ENCODE measurements at places on chromosomes 6 and 20.
A peak's percentile ranks its signal among the peaks of the same experiment; 100 is the strongest.

- no peak for DNase-seq
Measured at GRCh38 chr20:47672886-47673670, 112.2 kb downstream of the SULF2 start.

DNA sequence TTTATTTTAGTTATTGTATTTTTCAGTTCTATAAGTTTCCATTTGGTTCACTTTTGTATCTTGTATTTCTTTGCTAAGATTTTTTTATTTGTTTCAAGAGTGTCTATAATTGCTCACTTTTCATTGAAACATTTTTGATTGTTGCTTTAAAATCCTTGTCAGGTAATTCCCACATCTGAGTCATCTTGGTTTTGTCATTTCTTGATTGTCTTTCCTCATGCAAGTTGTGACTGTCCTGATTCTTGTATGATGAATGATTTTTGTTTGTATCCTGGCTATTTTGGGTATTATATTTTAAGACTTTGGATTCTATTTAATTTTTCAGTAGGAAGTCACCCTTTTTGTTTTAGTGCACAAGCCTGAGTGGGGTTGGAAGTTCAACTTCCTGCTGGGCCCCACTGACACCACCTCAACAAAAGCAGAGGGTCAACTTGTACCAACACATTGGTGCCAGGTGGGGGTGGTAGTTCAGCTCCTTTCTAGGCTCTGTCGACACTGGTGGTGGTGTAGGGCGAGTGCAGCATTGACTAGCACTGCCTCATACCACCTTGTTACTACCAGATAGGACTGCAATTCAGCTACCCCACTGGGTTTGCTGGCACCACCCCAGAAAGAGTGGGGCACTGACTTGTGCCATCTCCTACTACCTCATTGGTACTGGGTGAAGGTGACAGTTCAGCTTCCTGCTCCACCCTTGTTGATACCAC is 8.8 kb downstream of the RSPH3 start:
- DNase-seq: no peak

DNA sequence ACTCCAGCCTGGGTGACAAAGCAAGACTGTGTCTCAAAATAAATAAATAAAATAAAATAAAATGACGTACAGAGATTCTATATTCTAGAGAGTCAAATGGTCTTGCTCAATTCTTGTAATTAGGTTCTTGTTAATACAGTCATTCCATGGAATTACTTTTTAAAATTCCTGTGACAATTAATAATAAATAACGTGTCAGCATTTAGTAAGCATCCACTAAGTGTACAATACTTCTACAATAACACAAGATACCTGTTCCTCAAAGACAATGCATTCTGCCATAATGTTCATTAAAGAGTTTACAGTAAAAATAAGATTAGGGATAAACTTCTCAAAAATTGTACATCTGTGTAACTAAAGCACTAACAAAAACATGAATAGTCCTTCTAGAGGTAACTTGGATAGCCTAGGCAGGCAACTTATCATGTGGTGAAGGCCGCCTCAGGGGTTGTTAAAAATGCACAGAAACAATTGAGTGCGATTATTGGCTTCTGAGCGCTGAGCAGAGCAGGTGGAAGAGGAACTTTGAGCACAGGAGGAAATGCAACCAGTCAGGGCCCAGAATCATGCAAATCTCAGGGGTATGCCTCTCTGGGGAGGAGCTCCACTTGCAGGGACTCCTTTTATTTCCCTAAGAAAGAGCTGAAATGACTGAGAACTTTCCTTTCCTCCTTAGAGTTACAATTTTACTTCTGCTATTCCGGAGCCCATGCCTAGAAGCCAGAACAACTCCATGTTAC is 37.1 kb downstream of the QRSL1 start:
- no peak for DNase-seq

- no peak for DNase-seq
Measured at GRCh38 chr20:62367633-62368391, 700 bp upstream of the LAMA5 start.

- DNase-seq: no peak
Measured at GRCh38 chr20:23123886-23124285, 37.8 kb upstream of the CD93 start.

- no peak for DNase-seq
Measured at GRCh38 chr6:144769142-144769541, 484.0 kb downstream of the UTRN start.

- no peak for DNase-seq
Measured at GRCh38 chr6:131936156-131936555, 15.0 kb downstream of the CCN2 start.

DNA sequence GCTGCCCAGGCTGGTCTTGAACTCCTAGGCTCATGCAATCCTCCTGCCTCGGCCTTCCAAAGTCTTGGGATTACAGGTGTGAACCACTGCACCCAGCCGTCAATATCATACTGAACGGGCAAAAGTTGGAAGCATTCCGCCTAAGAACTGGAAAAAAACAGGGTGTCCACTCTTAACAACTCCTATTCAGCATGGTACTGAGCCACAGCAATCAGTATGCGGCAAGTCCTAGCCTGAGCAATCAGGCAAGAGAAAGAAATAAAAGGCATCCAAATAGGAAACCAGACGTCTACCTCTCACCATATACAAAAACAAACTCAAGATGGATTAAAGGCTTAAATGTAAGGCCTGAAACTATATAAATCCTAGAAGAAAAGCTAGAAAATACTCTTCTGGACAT is 83.1 kb downstream of the FKBP5 start:
- DNase-seq: no peak

GRCh38 chr6:130366107-130367005 is 539 bp downstream of the TMEM200A start:
- peak; percentile 0 for DNase-seq

DNA sequence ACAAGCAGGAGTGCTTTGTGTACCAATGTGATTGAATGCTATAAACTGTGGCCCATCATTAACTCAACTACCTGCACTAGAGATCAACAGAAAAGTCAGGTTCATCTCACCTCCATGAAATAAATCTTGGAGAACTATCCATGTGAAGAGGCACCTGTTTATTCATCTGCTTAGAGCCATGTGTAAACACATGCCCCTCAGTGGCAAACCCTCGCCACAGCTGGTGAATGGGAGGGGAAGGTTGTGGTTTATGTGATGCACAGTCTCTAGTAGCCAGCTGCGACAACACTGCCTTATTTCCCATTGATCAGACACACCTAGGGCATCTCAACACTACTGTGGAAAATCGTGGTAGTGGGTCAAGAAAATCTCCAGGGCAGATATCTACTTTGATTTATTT is 640.2 kb downstream of the PTPRT start:
- no peak for DNase-seq

DNA sequence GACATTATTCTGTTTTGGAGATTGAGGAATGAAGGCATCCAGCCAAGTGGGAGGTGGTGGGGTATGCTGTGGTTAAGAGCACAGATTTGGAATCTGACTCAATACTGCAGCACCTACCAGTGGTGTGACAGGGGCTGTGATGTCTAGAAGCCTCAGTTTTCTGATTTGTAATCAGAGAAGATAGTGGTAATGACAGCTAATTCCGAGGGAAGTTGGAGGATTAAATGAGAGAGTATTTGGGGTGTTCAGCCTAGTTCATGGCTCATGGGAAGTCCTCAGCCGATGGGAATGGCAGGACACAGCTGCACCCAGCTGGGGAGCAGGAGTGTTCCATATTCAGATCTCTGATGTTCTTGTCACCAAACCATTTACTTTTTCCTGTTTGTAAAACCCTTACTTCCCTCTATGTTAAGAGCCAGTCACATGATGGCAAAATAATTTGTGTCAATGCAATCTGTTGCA is 9.3 kb downstream of the SLC9A8 start:
- peak; percentile 29 for DNase-seq

DNA sequence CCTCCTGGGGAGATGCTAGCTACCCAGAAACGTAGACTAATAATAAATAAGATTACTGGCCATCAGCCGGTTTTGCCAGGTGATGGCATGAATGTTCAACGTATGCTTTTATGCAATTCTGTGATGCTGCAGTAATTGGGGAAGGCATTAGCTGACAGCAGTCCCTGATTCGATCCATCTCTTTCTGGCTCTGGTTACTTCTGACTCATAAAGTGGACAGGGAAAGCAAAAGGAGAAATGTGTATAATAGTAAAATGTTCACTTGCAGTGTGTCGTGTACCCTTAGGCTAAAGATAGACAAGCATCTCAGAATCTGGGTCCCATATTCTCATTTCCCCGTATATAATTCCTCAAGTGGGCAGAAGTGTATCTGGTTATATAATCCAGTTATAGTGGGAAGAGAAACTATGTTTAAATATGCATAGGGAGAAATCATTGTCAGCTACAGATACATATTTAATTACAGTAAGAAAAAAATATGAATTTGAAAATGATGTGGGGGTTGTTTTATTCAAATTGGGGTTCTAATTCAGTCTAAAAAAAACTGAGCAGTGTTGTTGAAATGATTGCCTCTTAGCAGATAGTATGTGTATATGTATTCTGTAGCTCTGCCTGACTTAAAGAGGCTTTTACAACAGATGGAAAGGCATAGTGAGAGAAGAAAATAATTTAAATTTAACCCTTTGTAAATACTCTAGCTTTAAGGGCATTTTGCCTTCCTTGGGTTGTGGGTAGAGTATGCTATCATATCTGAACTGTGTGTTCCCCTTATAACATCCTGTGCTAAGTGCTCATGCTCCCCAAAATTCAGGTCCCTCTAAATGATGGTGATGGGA is 40.6 kb downstream of the DOK5 start:
- no peak for DNase-seq

DNA sequence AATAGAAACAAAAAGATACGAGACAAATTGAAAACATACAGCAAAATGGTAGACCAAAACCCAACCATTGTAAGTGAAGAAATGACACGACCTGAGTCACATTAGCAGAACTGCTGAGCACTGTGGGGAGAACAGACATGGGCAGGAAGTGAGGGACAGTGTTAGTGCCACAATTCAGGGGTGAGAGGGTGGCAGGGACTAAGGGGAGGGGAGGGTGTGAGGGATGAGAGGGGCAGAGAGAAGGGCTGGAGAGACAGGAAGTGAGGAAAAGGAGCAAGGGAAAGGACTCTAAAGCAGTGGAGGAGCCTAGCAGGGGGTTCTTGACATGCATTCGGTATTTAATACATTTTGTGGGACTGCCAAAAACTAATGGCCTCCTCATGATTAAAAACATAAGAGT is 45.0 kb upstream of the TRIM26 start:
- DNase-seq: no peak

- DNase-seq: no peak
Measured at GRCh38 chr6:63424636-63425035, 104.9 kb upstream of the LGSN start.

- no peak for DNase-seq
Measured at GRCh38 chr6:118295336-118295735, 252.8 kb upstream of the PLN start.

GRCh38 chr6:56649782-56650181 is 7.1 kb upstream of the DST start:
- DNase-seq: no peak

DNA sequence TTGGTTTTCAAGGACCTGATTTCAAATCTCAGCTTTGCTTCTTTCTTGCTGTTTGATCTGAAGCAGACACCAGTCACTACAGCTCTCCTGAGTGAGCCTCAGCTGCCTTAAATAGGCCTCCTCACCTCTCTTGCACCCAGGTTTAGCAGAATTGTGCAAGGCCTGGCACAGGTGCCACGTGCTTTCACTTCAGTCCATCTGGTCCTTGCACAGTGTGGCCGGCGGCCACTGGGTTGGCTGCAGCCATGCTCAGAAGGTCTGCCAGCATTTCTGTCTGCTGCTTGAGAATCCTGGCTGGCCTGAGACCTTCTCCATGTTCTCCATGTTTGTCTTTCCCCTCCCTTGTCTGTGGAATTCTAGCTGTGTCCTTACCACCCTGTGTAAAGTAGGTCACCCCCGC is 14.5 kb upstream of the DAAM2 start:
- DNase-seq: no peak

- peak; percentile 38 for DNase-seq
Measured at GRCh38 chr6:13038741-13039190, 289.6 kb downstream of the TBC1D7 start.

DNA sequence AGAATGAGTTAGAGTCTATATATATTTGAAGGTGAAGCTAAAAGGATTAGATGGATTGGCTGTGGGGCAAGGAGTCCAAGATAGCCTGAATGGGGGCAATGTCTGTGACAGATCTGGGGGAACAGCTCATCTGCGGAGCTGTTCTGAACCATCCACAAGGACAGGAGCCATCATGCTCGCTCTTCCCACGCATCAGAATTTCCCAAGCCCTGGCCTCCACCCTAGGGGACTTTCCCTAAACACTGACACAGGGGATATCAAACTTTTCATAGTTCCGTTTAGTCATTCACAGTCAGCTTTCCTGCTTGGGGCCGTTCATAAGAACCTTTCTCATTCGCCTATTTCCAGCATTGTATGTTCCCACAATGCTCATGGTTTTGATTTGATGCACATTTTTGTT is 37.6 kb upstream of the CCN6 start:
- DNase-seq: peak; percentile 93

DNA sequence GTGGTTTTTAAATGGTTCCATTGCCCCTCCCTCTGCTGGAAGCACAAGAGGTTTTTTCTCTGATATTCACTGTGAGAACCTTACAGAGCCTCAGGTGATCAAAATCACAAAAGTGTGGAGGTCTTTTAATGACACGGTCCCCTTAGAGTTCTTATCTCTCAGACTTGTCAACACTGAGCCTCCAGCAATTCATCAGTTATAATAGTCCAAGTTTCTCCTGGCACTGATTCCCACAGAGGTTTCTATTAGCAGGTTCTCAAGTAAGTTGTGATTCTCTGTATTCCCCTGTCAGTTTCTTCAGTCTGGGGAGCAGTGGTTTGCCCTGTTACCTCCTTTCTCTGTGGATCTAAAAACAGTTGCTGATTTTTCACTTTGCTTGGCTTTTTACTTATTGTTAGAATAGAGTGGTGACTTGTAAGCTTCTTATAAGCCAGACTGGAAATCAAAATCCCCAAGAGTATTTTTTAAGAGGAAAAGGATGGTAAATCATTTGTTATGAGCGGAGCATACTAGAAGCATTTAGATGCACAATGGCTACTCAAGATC is 157.4 kb upstream of the BMP5 start:
- DNase-seq: no peak

DNA sequence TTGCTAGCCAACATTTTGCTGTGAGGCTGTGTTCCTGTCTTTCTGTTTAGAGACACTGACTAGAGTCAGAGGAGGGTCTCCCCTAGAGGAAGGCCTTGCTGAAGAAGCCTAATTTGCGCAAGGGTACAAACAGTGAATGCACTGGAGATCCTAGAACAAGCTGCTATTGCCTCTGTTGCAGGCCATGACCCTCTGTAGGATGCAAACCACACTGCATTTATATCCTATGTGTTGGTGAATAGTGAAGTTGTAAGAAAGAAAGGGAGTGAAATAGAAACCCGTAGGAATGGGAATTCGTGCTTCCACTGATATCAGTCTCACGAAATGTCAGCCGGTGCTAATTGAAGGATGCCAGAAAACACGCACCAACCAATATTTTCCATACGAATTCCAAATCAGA is 88.2 kb downstream of the GJA1 start:
- DNase-seq: no peak
